Stimulated activated CD8-positive, alpha-beta memory T cell treated with anti-CD3 and anti-CD28 coated beads, Interleukin-4, amount 100 ng/mL, for 4 hours (primary cell): ENCODE measurements at places on chromosomes 11 and 22.

GRCh38 chr11:120386318-120386717 is 50.1 kb downstream of the ARHGEF12 start:
- DNase-seq = no peak

DNA sequence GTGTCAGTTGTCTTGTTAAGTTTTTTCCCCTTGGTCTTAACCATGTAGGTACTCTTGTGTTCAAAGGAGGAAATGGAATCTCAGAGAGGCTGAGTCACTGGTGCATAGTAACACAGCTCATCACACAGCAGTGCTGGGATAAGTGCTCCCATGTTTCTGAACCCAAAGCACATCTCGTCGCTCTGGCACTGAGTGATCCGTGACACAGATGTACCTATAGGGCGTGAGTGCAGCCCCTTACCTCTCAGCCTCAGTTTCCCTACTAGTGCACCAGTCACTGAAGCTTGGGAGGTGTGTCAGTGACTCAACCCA is 234.0 kb downstream of the ST3GAL4 start:
- no peak for DNase-seq

GRCh38 chr11:105577641-105578040 is 32.2 kb upstream of the GRIA4 start:
- no peak for DNase-seq

DNA sequence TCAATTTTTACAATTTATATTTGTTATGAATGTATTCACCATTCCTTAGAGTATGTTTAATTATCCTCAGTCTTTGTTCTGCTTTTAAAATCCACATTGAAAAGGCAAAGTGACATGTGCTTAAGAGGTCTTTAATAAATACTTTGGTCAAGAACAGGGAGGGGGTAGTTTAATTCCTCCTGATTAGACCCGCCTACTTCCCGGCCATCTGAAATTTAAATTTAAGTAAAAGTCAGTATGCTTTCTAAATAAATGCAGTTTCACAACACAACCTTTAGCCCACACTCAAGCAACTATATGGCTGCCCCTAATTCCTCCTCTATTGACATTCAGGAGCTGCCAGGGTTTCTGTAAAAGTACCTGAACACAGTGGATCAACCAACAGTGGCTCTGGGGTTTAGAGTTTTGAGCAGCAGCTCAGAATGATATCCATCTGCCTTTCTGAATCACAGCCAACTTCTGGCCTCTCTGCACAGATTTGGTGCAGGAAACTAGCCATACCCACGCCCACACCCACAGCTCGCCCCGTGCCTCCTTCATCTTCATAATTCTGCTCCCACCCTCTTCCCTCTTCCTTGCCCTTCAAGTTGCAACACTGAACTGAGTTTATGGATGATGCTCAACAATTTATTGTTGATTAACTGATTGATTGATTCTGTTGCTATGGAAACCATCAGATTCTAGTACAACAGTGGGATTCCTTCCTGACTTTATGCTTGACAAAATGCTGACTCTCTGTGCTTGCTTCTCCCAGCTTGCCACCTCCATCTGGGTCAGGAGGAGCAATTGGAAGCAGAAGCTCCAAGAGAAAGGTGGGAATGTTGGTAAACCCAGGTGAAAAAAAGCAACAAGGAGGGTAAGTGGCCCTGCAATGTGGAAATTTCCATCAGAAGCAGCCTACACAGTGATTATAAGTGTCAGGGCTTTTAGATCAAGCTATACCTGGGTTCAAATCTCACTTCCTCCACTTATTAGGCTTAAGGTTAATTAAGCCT is 70.8 kb downstream of the PANX1 start:
- no peak for DNase-seq

GRCh38 chr11:12769834-12770345 is 95.7 kb downstream of the TEAD1 start:
- DNase-seq = no peak
